ENCODE measurements at places on chromosomes 4 and X.

- DNase-seq = no peak
Measured at GRCh38 chr4:116438417-116438816, 647.0 kb downstream of the TRAM1L1 start.

- DNase-seq = no peak
Measured at GRCh38 chr4:186272699-186273391, 6.9 kb downstream of the F11 start.

DNA sequence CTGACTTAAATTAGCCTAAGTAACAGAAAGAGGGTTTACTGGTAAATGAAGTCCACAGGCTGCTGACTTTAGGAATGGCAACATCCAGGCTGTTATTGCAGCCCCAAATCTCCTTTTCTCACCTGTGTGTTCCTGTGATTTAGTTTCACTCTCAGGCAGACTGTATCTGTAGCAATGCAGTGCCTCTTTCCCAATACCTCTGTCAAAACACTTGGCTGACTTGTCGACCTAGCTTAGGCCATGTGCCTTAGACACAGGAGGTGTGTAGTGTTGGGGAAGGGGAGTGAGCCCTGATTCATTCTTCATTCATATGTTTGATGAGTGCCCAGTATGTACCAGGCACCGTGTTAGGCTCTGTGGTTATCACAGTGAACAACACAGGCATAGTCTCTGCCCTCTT, 46.9 kb downstream of the JADE3 start:
- DNase-seq = no peak

- DNase-seq = no peak
Measured at GRCh38 chr4:106503116-106504050, 134.8 kb upstream of the GIMD1 start.

- no peak for DNase-seq
Measured at GRCh38 chr4:168028568-168028967, 63.8 kb upstream of the ANXA10 start.

GRCh38 chr4:112975567-112976355, 73.7 kb upstream of the ANK2 start:
- DNase-seq = no peak

GRCh38 chr4:138330531-138330930, 88.4 kb upstream of the SLC7A11 start:
- no peak for DNase-seq

Measured in stimulated activated CD4-positive, alpha-beta T cell treated with anti-CD3 and anti-CD28 coated beads, Interleukin-4, amount 100 ng/mL, for 1 hour (primary cell).